ENCODE measurements at places on chromosomes 4 and X.

DNA sequence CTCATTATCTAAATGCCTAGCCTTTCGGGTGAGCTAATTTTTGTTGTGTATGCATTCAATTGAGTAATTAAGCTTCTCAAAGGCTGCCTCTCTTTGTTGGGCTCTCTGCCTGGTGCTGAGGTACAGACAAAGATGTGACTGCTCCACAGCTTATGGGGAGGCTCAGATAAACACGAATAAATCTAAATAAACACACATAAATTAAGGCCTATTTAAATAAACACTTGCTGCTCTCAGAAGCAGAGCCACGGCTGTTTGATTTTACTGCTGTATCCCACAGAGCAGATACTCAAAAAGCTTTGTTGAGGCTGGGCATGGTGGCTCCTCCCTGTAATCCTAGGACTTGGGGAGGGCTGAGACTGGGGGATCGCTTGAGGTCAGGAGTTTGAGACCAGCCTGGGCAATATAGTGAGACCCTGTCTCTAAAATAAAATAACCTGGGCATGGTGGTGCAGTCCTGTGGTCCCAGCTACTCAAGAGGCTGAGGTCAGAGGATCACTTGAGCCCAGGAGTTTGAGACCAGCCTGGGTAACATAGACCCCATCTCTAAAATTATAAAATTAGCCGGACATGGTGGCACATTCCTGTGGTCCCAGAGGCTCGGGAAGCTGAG lies 8.4 kb upstream of the CD99 start:
- DNase-seq, result no peak

DNA sequence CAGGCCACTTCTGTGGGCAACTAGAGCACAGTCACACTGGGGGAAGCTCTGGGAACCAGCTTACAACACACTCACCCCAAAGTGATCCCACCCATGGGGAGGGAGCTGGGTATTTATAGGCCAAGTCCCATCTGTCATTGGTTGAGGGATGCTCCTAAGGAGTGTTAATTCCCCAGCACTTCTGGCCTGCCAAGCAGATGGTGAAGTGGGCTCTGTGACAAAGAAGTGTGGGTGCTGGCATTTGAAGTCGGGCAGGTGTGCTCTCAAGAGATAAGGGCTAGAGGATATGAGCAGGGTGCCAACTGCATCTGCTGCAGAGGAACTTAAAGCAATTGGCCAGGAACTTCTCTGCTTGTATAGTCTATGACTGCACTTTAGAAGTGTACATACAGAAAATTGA lies 30.9 kb downstream of the PTCHD1 start:
- DNase-seq, result no peak

GRCh38 chr4:185396724-185397385 lies at the start of gene ANKRD37:
ANKRD37 (plus strand) TSS chr4:185396841; CDS start chr4:185396924, 83 bp downstream.
- peak; percentile 88 for DNase-seq

DNA sequence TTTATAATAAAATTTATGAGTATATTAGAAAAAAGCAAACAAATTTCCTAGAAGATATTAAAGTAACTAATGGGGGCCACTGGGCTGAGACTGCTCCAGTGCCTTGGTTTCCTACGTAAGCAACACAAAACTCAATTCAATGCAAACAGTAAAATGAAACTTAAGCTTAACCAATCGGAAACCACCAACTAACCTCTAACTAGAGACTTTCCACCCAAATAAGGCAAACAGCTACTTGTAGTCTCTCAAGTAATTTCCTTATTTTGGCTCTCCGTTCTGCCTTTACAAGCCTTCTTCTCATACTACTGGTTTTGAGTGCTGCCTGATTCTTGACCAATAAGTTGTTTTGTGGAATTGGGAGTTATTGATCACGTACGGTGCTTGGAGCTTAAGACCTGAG lies 167.3 kb upstream of the VEGFC start:
- DNase-seq, result no peak

- DNase-seq, result no peak
Observed at GRCh38 chrX:104742355-104742754, 176.4 kb downstream of the IL1RAPL2 start.

- no peak for DNase-seq
Observed at GRCh38 chrX:39869846-39870601, 227.7 kb downstream of the BCOR start.

- DNase-seq, result no peak
Observed at GRCh38 chrX:10157032-10157341, 212 bp downstream of the CLCN4 start.

DNA sequence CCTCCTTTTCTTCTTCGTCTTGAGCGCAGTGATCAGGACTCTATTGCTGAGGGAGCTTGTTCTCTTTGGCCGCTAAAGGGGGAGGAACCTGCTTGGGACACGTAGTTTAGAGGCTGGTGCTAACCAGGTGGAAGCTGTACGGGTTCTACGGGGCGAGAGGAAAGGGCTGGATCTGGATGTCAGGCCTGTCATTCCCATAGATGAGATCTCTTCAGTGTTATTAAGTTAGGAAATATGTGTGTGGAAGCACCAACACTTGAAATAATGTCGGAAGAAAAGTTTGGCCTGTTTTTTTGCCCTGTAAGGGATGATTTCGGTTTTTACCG lies 643 bp downstream of the SRP72 start:
- peak; percentile 56 for DNase-seq

DNA sequence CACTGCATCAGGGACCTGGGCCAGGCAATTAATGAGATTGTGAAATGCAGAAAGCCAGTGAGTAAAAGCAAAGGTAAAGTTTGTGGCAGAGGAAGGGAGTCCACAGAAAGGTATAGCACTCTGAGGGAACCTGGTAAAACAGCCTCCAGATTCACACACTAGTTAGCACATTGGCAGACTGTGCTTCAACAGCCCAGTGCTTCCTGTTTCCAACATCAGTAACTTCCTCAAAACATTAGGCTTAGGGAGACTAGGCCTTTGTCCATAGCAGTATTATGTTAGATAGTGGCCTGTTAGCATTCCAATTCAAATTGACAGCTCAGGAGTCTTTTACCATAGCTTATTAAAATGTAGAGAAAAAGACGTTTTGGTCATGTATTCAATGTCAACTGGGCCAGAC lies 582.6 kb upstream of the ACTRT1 start:
- no peak for DNase-seq

DNA sequence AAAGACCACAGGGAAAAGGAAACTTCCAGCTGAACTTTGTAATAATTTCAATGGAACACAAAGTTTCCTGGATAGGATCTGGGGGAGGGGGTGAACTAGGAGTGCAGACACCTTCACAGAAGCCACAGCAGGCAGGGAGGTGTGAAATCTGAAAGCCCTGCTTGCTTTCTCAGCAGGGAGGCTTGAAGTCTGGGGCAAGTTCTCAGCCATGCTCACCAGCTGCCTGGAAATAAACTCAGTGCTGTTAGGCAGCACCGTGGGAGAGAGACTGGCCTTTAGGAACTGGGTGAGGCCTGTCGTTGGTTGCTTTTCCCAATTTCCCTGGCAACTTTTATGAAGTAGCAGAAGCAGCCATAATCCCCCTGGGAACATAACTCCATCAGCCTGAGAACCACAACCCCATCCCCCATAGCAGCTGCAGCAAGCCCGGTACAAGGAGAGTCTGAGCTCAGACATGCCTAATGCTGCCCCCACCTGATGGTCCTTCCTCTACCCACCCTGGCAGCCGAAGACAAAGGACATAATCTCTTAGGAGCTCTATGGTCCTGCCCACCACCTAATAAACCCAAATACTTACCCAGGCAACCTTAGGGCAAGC lies 39.2 kb upstream of the NMU start:
- no peak for DNase-seq
